NCI-H460 (cell line): ENCODE measurements at places on chromosomes 13 and 19. TPM values are rescaled to one million over a fixed set of nuclear protein-coding genes. Genes with fewer than 3 reads are reported as not detected.

GRCh38 chr13:76016799-76017400 lies 380.8 kb downstream of the LMO7 start:
- DNase-seq, result peak; percentile 28

- no peak for DNase-seq
These were observed 5.3 kb downstream of the OSCAR start for GRCh38 chr19:54095136-54095858.

DNA sequence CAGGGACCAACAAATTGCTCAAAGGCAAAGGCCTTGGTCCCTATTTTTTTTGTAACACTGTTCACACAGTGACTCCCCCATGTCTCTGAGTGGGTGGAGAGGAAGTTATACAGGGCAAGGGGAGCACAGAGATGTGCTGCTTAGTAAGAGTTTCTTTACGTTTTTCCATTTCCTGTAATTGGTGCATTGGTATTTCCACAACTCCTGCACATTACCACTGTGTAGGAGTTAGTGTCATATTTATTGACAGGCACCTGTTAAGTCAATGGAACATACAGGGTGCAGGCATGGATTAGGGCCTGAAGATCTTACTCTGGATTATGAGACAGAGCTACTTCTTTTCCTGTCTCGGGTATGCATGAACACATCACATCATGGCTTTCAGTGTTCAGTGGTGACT lies 45.2 kb downstream of the SOX21 start:
- DNase-seq, result no peak

DNA sequence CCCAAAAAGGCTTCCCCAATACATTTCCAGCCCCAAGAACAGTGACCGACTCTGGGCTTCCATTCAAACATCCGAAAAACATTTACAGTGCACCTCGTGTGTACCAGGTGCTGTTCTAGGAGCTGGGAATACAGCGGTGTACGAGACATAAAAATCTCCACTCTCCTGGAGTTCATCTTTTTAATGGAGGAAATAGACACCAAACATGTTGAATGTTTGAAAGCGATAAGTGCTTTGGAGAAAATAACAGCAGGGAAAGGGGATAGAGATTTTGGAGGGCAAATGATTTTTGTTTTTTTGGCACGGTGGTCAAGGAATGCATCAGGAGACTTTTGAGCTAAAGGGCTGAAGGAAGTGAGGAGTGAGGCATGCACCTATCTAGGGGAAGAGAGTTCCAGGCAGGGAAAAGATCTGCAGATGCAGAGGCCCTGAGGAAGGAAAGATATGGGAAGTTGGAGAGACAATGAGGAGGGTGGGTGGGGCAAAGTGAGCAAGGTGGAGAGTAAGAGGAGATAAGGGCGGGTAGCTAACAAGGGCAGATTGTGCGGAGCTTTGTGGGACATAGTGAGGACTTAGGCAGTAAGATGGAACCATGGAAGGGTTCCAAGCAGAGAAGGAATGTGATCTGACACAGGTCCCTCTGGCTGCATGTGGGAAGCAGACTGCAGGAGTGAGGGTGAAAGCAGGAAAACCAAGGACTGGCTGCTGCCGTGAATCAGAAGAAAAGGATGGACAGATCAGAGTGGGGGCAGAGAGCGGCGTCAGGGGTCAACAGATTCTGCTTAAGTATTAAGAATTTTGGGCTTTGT lies 703 bp upstream of the FBL start:
- no peak for DNase-seq

- DNase-seq, result no peak
These were observed 583.9 kb upstream of the MIR17HG start for GRCh38 chr13:90763476-90764150.

DNA sequence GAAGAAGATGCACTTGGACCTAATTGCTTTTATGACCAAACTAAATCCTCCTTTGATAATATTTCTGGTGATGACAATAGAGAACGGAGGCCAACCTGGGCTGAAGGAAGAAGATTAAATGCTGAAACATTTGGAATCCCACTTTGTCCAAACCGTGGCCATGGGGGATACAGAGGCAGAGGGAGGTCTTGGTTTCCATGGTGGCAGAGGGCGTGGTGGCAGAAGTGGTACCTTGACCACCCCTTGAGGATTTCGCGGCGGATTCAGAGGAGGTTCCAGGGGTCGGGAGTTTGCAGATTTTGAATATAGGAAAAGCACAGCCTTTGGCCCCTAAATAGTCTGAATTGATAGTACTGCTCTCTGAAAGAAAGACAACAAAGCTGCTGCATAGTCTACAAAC lies 7.2 kb upstream of the LILRB3 start:
- DNase-seq, result no peak

DNA sequence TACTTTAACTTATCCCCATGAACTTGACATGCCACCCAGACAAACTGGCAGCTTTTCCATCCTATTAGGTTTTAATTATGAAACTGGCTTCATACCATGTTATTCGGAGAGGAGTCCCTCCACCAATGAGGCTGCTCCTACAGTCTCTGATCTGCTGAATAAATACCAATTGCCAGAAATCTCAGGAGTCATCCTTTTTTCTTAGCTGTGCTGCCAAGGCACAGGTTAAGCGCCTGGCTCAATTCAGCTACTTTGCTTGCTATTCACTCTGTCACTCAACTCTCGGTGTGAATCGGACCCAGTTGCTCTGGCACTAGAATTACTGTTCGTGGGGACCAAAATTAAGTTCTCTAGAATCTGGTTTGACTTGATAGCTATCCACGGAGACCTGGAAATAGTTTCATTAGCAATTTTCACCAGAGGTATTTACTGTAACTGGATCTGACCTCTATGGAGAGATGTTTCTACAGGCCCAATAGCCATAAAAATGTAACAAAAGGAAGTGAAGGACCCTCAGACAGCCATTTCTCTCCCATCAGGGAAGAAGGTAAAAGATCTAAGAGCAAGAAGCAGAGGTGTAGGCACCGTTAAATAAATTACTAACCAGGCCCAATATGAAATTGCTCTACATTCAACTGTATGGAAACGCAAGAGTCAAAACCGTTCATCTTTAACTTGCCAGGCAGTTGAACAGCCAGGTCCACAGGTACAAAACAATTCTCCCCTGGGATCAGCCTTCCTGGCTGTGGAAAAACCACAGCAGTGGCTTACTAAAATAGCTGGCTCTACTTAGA lies 5.4 kb downstream of the ZC3H4 start:
- no peak for DNase-seq

GRCh38 chr19:40763526-40763925 lies 11.8 kb upstream of the MIA start:
- DNase-seq, result no peak

- DNase-seq, result no peak
These were observed 1.7 kb upstream of the FAM83E start for GRCh38 chr19:48616491-48617056.

Gene GFY
- not detected in 2 replicates for total RNA-seq

GRCh38 chr13:24313439-24313838 lies 4.1 kb downstream of the C1QTNF9 start:
- no peak for DNase-seq

Gene ZNF665
- total RNA-seq, result not detected in 2 replicates

- DNase-seq, result peak; percentile 13
These were observed 55.7 kb downstream of the FAM216B start for GRCh38 chr13:42836930-42837690.

Gene SHISA2
- 0.61 and 0.72 TPM in 2 replicates for total RNA-seq

- no peak for DNase-seq
These were observed 96.2 kb upstream of the RFC3 start for GRCh38 chr13:33721724-33722123.

DNA sequence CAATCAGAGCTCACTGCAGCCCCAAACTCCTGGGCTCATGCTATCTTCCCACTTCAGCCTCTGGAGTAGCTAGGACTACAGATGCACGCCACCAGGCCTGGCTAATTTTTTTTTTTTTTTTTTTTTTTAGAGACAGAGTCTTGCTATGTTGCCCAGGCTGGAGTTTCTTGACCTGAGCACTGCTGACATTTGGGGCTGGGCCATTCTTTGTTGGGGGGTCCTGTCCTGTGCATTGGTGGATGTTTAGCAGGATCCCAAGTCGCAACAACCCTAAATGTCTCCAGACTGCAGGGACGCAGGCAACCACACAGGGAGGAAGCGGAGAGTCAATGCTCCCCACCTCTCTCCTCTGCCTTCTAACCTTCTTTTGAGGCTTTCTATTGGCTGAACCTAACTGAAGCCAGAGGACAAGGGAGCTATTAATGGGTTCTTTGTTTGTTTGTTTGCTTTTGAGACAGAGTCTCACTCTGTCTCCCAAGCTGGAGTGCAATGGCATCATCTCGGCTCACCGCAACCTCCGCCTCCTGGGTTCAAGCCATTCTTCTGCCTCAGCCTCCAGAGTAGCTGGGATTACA lies 58.3 kb upstream of the ADGRE5 start:
- DNase-seq, result no peak
